ENCODE measurements at places on chromosomes 6 and 20. TPM values are rescaled to one million over a fixed set of nuclear protein-coding genes. Genes with fewer than 3 reads are reported as not detected.

GRCh38 chr6:65182681-65183080 lies 524.3 kb downstream of the EYS start:
- no peak for DNase-seq

- no peak for DNase-seq
These were observed 3.0 kb downstream of the GCLC start for GRCh38 chr6:53541900-53542299.

DNA sequence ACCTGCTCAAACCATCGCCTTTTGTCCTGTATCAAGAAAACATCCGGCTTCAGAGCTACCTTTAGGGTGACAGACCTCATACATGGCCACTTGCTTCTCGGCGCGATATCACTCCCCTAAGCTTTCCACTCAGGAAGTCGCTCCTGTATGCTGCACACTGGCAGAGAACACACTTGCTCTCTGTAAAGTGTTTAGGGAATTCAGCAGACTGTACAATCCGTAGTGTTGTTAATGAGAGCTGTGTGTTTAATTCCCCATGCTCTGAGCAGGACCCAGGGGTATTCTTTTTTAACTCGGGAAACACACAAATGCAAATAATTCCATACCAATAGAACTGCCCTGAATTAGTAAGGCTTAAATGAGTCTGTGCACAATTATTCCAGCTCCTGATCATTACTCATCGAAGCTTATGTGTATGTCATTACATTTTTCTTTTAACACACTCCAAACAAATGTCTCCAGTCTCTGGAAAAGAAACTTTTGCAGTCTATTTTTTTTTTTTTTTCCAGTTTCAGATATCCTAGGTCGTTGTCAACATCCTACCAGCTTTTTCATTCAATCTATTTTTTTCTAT lies 338.7 kb upstream of the ARID1B start:
- no peak for DNase-seq

GRCh38 chr6:13260101-13260598 lies 68.2 kb downstream of the TBC1D7 start:
- no peak for DNase-seq

- no peak for DNase-seq
These were observed 148.0 kb upstream of the SPACA1 start for GRCh38 chr6:87899499-87900147.

DNA sequence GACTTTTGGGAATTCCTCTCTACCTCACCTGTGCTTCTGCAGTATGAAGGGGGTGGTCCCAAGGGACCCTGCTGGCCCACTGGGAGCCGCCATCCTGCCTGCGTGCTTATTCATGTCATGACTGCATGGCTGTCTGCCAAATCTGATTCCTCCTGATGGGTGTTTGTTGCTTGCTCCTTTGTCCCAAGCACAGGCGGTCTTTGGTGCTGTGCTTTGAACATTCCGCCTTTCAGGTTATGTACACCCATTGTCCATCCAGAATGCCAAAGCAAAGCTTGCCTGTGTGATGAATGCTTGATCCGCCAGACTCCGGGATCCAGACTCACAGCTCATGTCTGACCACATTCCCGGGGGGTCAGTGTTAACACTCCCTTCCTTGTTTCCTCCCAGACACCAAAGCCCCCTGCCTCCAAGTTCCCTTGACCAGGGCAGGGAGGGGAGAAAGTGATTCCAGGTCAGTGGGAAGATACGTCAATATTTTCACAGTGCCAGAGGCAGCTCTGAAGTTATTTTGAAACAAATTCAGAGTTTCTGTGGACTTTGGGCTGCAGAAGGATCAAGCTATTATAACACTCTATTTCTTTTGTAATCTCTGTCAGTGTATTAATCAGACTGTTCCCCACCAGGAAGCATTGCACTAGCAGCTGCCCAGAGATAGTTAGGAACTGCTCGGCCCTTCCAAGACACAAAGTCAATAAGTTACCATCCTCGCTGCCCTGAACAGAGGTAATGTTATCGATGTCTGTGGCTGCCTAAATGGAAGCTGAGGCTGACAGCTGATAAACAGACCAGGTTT lies 9.5 kb downstream of the DAAM2 start:
- no peak for DNase-seq

DNA sequence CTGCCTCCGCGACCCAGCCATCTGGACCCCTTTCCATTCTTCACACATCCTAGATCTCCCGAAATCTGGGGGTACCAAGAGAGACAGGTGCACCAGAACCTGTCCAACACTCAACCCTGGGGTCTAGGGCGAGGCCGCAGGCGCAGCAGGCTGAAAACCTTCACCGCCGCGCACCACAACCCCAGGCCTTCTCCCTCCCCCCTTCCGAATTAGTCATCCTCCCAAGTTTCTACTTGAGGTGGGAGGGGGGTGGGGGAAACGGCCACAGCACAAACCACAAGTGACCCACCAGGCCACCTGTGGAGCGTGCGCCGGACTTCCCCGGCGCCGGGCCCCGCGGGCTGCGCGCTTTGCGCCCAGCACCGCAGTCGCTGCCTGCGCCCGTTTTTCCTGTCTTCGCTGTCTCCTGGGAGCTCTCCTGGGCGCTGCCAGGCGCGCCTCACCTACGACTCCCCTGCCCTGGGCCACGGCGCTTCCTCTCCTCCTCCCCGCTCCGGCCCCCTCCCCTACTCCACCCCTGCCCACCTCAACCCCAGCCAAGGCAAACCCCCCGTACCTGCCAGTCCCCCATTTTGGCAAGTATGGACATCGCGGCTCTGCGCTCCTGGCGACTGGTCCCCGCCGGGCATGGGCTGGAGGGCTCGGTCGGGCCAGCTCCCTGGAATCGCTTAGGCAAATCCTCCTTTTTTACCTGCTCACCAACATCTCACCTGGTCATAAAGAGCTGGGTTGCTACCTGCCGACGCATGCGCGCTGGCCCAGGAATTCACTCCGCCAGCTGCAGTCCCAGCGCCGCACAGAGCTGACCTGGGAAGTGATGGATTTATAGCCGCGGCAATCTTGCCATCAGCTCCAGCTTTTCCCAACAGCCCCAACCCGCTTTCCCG lies 4.2 kb upstream of the TFAP2A start:
- DNase-seq: no peak

GRCh38 chr6:40425192-40425919 lies 161.8 kb downstream of the LRFN2 start:
- no peak for DNase-seq

GRCh38 chr20:47156301-47157137 lies 200.0 kb downstream of the ZMYND8 start:
- DNase-seq: no peak

DNA sequence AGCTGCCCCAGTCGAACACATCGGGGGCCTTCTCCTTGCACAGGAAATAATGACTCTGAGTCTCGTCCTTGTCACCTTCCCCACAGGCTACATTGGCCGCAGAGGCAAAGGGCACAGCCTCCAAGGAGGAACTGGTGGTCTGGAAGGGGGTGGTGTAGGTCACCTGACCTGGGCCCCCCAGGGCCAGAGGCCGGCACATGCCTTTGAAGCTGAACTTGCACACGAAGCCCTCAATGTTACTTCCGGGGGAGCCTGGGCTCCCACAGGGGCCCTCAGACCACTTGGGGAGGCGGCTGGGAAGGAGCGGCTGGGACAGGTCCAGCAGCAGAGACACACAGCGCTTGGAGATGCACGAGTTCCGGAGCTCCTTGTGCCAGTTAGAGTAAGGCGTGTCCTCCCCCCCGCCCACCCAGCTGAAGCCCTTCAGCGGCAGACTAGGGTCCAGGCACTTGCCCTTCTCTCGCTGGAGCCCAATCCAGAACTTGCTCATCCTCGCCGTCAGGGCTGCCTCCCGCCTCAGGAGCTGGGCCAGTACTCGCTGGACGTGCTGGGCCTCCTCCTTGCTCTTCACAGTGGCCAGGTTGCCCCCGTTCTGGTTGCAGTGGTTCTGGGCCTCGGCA lies 578 bp downstream of the CD93 start:
- no peak for DNase-seq

- DNase-seq: no peak
These were observed 232.0 kb downstream of the IBTK start for GRCh38 chr6:82015526-82015925.

DNA sequence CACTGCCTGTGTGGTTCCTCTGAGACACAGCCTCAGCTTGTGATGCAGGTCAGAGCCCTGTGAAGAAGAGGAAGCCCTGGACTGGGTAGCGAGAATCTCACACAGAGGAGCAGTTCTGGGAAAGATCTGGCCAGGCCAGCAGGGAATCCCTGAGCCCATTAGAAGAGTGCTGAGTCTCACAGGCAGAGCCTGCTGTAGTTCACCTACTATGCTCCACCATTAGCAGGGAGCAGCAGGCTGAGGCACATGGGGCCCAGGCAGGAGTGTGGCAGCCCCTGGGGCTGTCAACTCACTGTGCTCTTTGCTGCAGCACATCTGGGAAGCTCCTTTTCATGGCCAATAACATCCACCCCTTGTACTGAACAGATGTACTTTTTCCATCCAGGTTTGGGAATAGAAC lies 146.8 kb upstream of the B3GAT2 start:
- DNase-seq: no peak

GRCh38 chr6:127971945-127972391 lies 71.1 kb upstream of the THEMIS start:
- no peak for DNase-seq

GRCh38 chr6:41187924-41188886 lies 12.7 kb downstream of the TREML2 start:
- no peak for DNase-seq

GRCh38 chr6:128763599-128764300 lies 119.2 kb upstream of the LAMA2 start:
- no peak for DNase-seq

Gene CAGE1
- total RNA-seq: 0.16 TPM

Gene SLC24A3
- total RNA-seq: 0.51 TPM

Gene SMOC2
- 0.14 TPM for total RNA-seq

Gene CGA
- total RNA-seq: not detected

Gene SPDEF
- 0.12 TPM for total RNA-seq

Gene MYB
- 6.8 TPM for total RNA-seq

Gene IFNGR1
- total RNA-seq: 20.3 TPM
